ENCODE measurements at places on chromosomes 2 and 18.

DNA sequence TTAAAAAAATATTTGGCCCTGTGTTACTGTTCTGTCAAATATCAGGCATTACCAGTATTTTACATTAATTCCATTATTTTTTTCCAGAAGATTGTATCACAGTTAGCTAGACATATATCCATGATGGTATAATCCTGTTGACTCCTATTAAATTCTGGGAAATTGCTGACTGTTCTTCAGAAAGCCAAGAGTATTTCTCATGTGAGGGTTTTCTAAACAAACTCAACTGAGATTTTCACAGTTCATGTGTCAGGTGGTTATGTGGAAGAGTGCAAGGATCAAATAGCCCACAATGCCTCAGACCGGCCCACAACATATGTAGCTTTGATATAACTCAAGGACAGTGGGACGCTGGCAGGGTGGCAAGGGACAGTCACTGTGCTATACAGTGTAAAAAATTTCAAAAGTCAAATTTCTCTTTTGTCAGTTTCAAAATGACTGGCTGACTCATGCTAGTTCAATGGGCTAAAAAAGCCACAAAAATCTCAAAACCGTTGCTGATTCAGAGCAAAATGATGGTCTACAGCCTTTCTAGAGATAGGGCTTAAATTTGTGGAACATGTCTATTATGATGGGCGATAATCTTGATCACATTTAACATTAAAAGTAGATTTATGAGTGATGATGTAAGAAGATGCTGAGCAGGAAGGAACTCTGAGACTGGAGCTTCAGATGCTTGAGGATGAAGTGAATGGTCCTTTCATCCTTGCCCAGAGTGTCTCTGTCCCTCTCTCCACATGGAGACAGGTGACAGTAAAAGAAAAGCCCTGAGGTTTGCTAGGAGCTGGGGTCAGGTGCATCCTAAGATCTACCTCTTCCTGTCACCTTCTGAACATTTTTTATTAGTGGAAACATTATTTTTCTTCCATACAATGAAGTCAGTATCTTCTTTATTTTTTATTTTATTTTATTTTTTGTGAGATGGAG is 175.8 kb upstream of the PIEZO2 start:
- H3K27ac ChIP-seq = no peak overlapping the region
- H3K27me3 ChIP-seq = no peaks in the 10 kb centered on the region
- no peak for DNase-seq

DNA sequence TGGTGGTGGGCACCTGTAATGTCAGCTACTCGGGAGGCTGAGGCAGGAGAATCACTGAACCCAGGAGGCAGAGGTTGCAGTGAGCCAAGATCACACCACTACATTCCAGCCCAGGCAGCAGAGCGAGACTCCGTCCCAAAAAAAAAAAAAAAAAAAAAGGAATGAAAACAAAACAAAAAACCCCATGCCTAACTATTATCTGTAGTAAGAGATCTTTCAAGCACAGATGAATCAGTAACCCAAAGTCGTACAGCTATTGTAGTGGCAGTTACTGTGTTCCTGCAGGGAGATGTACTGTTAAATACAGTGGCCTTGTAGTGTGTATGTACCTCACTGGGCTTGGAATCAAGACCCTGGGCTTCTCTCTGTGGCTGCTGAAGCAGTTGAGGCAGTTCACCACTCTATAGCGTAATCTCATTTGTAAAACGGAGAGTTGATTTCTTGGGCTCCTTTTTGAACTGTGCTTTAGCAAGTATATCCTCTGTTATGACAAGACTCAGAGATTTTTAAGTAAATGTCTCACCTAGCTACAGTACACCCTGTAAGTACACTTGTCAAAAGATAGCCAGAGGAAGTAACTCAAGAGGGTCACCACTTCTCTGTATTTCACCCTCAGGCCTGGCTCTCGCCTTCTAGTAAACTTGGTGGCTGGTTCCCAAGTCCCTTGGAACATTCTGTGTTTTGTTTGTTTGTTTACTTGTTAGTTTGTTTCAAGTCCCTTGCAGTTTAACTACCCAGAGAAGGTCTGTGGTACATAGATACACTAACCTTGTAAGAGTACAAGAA is 109.6 kb upstream of the FOSL2 start:
- no peaks in the 10 kb centered on the region for H3K36me3 ChIP-seq
- H3K27ac ChIP-seq = no peak overlapping the region
- no peaks in the 10 kb centered on the region for H3K27me3 ChIP-seq
- no peak overlapping the region for H3K4me3 ChIP-seq
- H3K4me1 ChIP-seq = no peaks in the 10 kb centered on the region

DNA sequence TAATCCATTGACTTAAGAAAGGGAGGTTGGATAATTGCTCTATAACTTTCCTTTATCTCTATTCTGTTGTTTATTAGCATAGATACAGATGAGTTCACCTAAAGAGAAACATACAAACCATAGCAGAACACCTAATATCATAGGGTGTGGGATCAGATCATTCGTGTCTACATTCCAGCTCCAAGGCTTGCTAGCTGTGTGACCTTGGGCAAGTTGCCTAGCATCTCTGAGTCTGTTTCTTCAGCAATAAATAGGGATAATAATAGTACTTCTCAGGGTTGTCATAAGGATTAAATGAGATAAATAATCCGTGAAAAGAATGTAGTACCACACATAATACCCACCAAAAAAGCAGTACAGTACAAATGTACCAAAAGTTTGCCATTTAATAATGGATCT is 126.2 kb downstream of the PLB1 start:
- peak overlapping the region; percentile 20 for H3K4me3 ChIP-seq
- H3K27me3 ChIP-seq = peaks cover 70% of the 10 kb centered on the region
- DNase-seq = no peak
- H3K27ac ChIP-seq = peak overlapping the region; percentile 66

DNA sequence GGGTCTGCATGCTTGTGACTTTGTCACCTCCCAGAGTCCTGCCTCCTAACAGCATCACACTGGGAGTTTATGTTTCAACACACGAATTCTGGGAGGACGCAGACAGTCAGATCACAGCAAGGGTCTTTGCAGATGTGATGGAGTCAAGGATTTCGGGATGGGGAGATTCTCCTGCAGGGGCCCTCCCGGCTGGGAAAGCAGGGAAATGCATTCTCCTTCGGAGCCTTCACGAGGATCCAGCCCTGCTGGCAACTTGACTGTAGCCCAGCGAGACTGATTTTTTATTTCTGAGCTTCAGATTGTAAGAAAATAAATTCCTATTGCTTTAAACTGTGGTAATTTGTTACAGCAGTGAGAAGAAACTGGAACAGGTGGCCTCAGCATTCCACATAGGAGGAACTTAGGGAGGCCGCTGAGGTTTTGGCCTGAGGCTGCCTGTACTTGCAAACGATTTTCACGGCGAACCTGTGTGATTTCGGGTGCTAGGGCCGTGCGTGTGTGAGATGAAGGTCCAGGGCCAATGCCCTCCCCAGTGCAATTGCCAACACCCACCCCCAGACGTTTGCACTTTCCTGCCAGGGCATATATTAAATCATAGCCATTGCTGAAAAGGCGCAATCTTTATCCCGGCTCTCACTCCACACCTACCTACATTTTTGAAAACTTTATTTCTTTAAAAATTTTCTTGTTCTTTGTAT is 79.8 kb downstream of the ASB1 start:
- no peaks in the 10 kb centered on the region for H3K36me3 ChIP-seq
- H3K4me1 ChIP-seq = peaks cover 26% of the 10 kb centered on the region
- H3K27ac ChIP-seq = no peak overlapping the region
- DNase-seq = no peak
- H3K27me3 ChIP-seq = no peaks in the 10 kb centered on the region

DNA sequence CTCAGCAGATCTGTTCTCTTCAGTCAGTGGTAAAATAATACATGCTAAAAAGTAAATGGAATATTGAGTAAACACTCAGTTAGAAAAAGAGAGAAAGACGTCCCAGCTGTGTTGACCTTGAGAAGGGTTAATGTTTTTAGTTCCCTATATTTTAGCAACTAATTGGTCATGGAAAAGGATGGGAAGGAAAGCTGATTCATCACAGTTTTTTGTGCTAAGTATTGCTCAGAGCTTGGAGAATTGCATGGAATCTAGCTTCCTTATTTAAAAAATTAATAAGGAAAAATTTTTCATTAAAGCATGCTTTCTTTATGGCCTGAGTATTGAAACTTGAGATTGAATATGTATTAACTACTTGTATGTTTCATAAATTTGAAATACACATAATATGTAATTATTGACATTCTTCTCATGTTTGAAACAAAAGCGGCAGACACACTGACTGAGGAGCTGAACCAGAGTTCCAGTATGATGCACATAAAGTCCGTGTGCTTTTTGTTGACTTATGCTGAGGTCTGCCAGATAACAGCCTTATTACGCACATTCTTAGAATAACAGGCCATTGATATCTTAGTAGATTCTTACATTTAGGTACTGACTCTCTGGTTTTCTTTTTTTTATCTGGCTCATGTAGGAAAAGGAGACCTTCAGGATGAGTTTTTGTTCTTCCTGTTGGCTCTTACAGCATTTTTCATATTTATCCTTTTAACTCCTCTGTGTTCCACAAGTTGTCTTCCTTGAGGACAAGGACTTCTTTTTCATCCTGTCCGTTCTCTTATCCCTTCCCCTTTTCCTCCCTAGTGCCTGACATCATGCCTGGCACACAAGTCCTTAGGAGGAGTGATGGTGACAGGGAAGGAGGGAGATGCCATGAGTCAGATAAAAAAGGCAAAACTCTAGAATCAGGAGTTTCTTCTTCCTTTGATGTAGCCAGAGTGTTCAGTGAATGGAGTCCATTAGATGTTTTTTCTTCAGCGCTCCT is 194.1 kb downstream of the PTPRM start:
- no peak for DNase-seq
- no peak overlapping the region for H3K27ac ChIP-seq
- no peaks in the 10 kb centered on the region for H3K36me3 ChIP-seq
- H3K4me1 ChIP-seq = peaks cover 4% of the 10 kb centered on the region
- no peak overlapping the region for H3K4me3 ChIP-seq

DNA sequence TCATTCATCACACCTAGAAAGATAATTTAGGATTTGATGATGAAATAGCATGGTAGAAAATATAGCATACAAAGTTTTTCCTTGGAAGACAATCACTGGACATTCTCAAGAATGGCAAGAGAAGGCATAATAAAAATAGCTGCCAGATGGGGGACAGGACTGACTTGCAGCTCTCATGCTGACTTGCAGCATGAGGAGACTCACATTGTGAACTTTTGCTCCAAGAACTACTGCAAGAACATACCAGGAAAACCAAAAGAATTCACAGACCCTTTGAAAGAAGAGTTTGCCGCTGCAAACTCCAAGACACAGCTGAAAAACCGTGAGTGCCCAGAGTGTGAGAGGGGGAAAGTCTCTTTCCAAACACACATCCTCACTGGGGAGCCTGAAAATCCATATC is 47.0 kb downstream of the CRYGD start:
- H3K36me3 ChIP-seq = no peaks in the 10 kb centered on the region
- no peak for DNase-seq
- no peak overlapping the region for H3K4me3 ChIP-seq

DNA sequence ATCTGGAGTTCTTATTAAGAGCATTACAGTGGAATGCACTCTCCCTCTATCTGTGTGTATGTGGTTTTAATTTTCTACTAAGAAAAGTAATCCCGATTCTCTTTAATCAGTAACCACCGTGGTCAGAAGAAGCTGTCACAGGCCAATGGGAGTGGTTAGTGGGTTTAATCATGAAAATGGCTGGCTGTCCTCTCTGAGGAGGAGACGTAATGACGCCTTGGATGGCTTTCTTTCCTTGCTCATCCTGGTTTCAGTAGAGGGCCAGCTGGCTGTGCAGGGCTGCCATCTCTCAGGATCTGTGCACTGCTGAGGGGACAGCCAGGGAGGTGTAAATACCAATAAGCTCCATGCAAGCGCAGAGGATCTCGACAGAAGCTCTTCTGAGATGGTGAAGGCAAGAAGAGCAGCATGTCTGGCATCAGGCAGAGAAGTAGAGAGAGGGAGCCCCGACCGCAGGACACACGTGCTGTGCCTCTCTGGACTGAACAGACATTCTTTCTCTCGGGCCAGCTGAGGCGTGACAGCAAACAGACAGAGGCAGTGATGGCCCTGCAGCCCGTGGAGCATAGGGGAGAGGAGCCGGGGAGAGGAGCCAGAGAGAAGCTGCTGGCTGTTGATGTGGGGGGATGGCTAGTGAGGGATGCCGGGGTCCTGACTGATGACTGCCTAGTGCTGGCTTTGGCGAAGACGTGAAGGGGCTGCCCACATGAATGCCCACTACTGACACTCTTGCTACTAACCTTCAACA is 65.1 kb upstream of the DAPL1 start:
- peak overlapping the region; percentile 38 for H3K27ac ChIP-seq
- DNase-seq = no peak
- no peaks in the 10 kb centered on the region for H3K36me3 ChIP-seq
- peaks cover 89% of the 10 kb centered on the region for H3K27me3 ChIP-seq
- H3K4me3 ChIP-seq = no peak overlapping the region

DNA sequence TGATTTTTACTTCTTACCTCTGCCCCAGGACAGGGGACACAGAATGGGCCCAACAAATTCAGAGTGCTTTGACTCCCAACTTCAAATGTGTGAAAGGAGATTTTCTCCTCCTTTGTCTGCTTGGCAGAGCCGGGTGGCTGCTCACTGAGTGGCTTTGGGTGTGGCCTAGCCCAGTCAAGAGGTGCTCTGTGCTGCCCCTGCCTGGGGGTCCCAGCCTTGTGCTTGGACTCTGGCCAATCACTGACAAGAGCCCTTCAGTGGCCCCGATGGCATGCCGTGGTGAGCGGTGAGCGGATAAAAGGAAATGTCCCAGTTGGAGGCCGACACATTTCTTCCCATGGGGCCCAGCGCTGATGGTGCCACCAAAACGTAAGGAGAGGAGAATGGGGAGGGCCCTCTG is 259.2 kb downstream of the CELF4 start:
- peaks cover 12% of the 10 kb centered on the region for H3K4me1 ChIP-seq
- H3K4me3 ChIP-seq = no peak overlapping the region
- DNase-seq = no peak
- no peak overlapping the region for H3K27ac ChIP-seq
- no peaks in the 10 kb centered on the region for H3K27me3 ChIP-seq
- H3K36me3 ChIP-seq = no peaks in the 10 kb centered on the region

- H3K4me3 ChIP-seq = no peak overlapping the region
- H3K4me1 ChIP-seq = peaks cover 5% of the 10 kb centered on the region
- H3K36me3 ChIP-seq = no peaks in the 10 kb centered on the region
- DNase-seq = no peak
- H3K27me3 ChIP-seq = no peaks in the 10 kb centered on the region
Observed at GRCh38 chr18:69022426-69022825, 224.5 kb downstream of the CCDC102B start.

DNA sequence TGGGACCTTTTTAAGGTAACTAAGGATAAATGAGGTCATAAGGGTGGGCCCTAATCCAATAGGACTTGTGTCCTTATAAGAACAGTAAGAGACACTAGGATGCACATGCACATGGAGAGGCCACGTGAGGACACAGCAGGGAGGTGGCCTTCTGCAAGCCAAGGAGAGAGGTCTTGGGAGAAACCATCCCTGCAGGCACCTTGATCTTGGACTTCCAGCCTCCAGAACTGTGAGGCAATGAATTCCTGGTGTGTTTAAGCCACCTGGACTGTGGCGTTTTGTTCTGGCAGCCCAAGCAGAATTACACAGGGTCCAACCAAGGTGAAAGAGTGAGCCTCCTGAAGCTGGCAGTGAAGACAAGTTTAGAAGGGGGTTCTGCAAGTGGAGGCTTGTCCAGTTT is 89.6 kb upstream of the IL1R2 start:
- no peak overlapping the region for H3K4me3 ChIP-seq
- no peaks in the 10 kb centered on the region for H3K27me3 ChIP-seq
- peaks cover 19% of the 10 kb centered on the region for H3K36me3 ChIP-seq
- H3K4me1 ChIP-seq = no peaks in the 10 kb centered on the region
- no peak for DNase-seq

Data from neural crest cell (in vitro differentiated cells).